Endodermal cell (in vitro differentiated cells): ENCODE measurements at places on chromosomes 5 and 9. TPM values are rescaled to one million over a fixed set of nuclear protein-coding genes. Genes with fewer than 3 reads are reported as not detected.

Gene FAXDC2
- 5.2 and 6.2 TPM in 2 replicates for total RNA-seq

Gene BARHL1
- total RNA-seq = not detected in 2 replicates

Gene CAAP1
- 23.1 and 25.1 TPM in 2 replicates for total RNA-seq

Gene HBEGF
- total RNA-seq = 2.0 and 2.1 TPM in 2 replicates

Gene IZUMO3
- not detected in 2 replicates for total RNA-seq

Gene ARHGEF28
- 0.28 to 1.2 TPM (median 1.1 TPM) in 3 replicates for total RNA-seq

GRCh38 chr9:11159318-11159862, 546.6 kb upstream of the PTPRD start:
- no peak for DNase-seq

GRCh38 chr5:169913479-169913878, 66.8 kb downstream of the INSYN2B start:
- DNase-seq = no peak

GRCh38 chr9:127128341-127129072, 6.1 kb upstream of the ANGPTL2 start:
- no peak for DNase-seq

GRCh38 chr5:169840405-169840804, 139.9 kb downstream of the INSYN2B start:
- no peak for DNase-seq

DNA sequence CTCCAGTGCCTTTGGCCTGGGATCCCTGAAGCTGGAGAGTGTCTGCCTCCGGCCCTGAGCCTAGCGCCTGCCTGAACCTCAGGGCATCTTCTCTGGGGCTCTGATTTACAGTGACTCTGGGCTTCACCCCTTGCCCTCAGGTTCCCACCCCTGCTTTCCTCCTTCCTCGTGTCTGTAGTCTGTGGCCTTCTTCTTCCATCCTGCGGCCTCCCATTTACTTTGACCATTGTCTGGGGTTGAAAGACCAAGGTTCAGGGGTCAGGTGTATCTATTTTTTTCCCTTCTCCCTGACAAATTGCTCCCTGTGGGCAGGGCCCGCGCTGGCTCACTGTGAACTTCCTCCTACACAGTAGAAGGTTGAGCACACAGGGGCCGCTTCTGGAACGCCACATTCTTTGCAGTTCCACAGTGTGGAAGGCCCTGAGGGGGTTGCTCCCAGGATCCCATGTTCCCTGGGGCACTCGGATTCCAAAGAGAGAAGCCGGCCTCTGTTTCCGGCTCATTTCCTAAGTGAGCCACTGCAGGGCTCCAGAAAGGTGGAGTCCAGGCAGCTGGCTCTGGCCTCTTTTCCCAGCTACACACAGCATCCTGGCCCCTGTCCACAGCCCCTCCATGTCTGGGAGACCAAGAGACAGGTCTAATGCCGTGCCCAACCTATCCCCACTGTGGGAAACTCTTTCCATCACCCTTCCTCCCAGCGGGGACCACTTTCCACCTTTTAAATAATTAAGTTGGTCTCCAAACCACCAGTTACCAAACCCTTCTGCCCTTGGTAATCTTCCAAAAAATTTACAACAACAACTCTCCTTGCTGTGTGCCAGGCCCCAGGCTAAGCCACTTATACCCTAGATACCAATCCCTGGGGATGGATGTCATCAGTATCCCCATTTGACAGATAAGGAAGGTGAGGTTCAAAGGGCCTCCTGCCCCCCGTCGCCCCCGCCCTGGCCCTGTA, 140.3 kb upstream of the IER5L start:
- peak; percentile 46 for DNase-seq

- DNase-seq = no peak
Observed at GRCh38 chr5:9165546-9165945, 380.3 kb downstream of the SEMA5A start.

DNA sequence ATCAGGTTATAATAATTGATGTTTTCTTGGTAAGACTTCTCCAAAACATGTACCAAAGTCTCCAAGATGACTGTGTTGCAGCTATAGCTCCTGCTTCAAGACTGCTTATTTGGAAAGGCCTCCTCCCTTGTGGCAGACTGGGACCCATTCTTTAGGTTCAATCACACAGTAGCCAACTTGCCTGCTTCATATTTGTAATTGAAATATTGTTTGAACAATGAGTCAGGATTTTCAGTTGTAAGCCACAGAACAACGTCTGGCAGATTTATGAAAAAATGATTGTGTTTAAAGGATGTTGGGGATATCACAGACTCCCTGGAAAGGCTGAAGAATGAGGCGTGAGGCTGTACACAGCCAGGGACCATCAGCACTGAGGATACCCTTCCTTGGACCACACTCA, 458.9 kb downstream of the MED10 start:
- DNase-seq = no peak
